ENCODE measurements at places on chromosomes 5 and 9.

DNA sequence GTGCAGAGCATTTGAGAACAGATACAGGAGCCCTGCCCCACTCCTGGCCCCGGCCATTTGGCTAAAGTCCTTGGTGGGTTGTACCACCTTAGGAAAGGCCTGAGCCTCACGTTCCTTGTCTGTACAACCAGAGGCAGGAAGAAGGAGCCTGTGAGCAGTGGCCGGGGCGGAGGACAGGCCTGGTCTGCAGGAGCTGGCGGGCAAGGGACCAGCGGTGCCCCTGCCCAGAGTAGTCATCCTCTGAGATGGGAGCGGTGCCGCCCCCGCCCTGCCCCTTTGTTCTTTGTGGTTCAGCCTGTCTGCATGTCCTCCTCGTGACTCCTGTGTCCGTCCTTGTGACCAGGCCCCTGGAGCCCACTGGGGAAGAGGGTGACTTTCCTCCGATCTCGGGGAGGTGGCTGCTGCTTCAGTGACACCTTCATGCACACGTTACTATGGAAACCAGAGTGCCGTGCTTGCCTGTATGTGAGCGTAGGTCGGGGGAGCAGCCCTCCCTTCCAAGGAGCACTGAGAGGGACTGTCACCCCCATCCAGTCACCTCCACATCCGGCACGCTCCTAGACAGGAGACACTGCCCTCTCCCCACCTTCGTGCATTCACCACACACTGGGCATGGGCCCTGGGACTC lies 42.9 kb downstream of the UNC5A start:
- no peak for DNase-seq

DNA sequence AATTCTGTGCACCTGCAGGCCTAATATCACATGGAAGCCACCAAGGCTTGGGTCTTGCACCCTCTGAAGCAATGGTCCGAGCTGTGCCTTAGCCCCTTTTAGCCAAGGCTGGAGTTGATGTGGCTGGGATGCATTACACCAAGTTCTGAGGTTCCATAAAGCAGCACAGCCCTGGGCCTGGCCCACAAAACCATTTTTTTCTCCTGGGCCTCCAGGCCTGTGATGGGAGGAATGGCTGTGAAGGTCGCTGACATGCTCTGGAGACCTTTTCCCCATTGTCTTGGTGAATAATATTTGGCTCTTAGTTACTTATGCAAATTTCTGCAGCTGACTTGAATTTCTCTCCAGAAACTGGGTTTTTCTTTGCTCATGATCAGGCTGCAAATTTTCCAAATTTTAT lies 167.3 kb downstream of the HTR1A start:
- no peak for DNase-seq

DNA sequence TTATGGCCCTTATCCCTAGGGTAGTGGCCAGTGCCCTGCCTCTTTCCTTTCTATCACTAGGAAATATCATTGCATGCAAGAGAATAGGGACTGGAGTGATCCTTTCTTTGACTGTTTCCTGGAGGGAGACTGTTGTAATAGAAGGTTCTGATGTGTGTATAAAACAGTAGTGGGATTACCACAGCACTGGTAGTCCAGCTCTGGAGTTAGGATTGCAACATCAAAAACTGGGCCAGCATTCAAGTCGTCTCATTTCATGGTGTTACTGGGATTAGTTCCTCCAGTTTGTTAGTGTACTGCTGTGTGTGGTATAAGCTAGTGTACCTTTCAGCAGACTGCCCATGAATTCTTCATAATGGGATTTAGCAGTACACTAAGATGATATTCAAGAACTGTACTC lies 45.8 kb downstream of the KIAA1958 start:
- DNase-seq: no peak

DNA sequence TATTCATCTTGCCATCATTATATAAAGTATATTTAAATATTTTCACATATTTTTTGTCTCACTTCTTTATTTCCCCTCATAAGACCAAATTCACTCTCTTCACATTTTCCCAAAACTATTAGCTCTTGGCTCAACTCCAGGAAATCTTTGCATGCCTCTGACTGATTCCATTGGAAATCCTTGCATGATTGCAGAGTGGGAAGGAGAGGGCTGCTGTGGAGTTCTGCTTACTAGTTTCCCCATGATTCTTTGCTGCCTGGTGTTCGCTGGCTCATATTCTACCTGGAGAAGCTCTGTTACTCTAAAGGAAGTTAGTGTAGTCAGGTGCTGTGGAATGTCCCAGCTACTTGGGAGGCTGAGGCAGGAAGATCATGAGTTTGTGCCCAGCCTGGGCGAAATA lies 41.9 kb downstream of the LIX1 start:
- no peak for DNase-seq

- no peak for DNase-seq
These were observed 163.6 kb upstream of the CDH6 start for GRCh38 chr5:31029925-31030324.

DNA sequence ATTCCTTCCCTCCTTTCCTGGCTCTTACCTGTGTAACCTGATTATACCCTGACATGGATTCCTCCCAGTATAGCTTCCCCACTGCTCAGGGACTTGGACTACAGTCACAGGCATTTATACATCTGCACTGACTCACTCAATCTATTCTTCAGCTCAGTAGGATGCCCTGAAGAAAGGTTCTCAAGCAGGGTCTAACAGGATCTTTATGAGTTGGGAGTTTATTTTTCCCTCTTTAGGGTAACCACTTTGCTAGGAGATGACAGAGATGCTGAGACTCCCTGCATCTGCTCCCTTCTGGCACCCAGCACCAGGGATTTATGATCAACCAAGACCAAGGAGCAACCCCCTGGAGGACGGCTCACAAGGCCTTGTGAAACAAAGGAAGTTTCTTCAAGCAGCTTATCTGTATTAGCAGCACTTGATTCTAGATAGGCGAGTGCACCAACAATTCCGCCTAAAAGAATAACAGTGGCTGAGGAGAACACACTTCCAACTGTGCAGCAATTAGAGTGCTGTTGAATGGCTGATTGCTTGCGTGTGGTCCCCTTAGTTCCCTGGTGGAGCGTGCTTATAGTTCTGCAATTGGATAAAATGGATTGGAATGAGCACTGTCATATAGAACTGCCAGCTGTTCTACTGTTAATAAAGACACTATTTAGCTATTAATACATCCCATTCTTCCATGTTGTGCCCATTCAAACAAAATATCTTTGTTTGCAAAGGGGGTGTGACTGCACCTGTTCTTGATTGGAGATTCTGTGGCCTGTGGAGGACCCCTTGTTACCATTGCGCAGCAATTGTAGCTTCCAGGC lies 482.6 kb downstream of the ZNF608 start:
- no peak for DNase-seq

GRCh38 chr5:100444961-100445360 lies 90.2 kb upstream of the FAM174A start:
- DNase-seq: no peak

DNA sequence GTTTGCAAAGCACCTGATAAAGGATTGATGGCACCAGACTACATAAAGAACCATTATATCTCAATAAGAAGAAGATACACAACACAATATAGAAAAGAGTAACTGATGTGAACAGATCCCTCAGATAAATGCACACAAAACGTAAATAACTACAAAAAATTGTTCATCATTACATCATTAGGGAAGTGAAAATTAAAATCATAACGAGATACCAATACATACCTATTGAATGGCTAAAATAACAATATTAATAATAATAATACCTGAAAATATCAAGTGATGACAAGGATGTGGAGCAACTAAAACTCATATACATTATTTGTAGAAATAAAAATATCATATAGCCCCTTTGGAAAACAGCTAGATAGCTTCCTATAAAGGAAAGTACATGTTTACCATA lies 469.5 kb downstream of the DMRTA1 start:
- no peak for DNase-seq

DNA sequence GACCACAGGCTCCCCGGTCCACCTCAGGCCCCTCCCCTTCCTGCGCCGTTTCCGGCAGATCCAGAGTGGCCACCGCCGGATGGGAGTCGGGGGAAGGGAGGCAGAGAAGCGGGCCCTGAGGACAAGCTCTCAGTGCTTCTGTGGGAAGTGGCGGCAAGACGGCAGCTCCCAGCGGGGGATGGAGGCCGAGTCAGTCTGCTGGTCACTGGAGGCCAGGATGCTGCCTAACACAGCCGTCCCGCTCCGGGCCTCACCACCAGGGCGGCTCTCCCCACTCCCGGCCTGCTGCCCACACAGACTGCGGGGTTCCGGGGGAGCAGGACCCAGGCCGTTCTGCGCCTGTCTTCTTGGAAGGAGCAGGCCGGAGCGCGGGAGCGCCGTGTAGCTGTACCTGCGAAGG lies 31.4 kb downstream of the FXN start:
- DNase-seq: no peak

GRCh38 chr5:157590478-157590877 lies 14.9 kb upstream of the ADAM19 start:
- DNase-seq: no peak

DNA sequence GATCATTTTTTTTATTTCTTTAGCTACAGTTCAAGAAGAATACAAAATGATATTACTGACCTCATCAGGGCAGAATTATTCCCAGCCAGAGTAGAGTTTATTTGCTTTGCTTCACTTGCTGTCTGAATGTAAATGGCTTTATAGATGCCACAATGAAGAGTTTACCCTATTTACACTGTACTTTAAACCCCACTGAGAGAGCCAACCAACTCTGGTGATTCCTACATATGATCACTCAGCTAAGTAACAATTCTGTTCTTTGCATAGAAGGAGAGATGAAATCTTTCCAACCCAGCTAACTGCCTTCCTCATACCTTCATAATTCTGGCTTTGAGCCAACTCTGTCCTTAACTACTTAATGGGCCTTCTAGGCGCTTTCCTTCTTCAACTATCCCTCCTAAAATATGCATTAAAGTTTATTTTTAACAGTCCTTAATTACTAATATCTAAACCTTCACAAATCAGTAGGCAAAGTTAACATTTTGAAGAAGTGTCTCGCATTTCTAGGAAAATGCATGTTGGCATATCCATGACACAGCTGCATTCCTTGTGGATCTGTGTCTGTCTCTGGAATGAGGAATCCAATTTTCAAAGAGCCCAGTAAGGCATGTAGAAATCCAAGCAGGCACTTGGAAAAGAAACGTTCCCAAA lies 284.8 kb upstream of the GRAMD2B start:
- no peak for DNase-seq

DNA sequence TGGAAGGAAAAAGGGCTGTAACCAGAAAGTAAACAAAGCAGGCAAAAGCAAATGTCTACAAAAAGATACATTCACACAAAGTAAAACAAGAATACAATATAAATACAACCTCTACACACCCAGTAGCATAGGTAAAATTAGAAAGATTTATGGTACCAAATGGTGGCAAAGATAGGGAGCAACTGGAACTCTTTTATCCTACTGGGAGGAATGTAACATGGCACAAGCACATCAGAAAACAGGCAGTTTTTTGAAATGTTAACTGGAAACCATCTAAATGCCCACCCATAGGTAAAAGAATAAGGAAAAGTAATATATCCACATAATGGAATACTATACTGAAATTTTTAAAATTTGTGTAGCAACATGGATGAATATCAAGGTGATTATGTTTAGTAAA lies 8.7 kb upstream of the ARL14EPL start:
- DNase-seq: no peak

DNA sequence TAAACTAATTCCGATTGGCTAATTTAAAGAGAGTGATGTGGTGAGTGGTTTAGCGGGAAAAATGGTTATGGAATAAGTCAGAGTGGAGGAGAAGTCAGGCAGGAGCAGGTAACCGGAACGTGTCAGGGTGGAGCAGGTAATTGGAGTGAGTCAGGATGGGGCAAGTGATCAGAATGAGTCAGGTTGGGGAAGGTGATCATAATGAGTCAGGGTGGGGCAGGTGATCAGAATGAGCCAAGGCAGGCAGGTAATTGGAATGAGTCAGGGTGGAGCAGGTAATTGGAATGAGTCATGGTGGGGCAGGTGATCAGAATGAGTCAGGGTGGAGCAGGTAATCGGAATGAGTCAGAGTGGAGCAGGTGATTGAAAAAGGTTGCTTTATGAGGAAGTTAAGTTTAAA lies 101.4 kb downstream of the TMEM167A start:
- no peak for DNase-seq

GRCh38 chr5:62977661-62978060 lies 399.0 kb downstream of the LRRC70 start:
- DNase-seq: no peak

DNA sequence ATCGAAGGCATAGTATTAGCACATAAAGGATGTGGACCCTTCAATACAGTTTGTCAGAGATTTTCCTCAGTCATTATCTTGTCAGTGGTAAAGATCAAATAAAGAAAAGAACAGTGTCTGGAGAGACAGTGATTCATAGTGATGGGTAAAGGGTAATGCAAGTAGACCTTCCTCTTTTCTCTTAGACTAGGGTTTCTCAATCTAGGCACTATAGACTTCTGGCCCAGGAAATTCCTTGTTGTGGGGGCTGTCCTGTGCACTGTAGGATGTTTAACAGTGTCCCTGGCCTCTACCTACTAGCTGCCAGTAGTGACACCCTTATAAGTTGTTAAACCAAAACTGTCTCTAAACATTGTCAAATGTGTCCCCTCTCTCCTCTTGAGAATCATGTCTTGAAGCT lies 6.9 kb downstream of the CAMK4 start:
- DNase-seq: no peak

DNA sequence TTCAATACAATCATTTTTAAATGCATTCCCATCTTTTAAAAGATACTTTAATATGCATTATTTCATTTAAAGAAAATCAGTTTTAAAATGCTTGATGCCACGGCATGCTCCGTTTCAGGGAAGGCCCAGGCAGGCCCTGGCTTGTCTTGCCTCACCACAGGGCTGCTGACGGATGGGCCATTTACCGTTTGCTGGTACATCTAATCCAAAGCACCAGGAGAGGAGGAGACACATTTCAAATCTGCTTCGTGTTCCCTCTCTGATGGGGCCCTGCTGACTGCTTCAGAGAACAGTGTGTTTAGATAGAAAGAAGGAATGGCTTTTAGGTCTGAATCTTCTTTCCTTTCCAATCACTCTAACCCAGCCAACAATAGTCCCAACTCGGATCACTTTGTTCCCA lies 185.2 kb downstream of the DCP2 start:
- no peak for DNase-seq

DNA sequence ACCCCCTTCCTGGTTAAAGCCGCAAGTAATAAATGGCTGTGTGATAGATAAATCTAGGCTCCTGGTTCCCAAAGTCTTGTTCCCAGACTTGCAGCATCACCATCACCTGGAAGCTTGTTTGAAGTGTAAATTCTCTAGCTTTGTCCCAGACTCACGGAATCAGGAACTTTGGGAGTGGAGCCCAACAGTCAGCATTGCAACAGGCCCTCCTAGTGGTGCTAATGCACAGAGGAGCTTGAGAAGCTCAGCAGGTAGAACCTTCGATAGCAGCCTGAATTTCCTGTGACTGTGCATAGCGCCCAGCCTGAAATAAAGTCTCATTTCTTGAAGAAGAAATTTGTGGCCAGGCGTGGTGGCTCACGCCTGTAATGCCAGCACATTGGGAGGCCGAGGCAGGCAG lies 30.3 kb upstream of the MELK start:
- no peak for DNase-seq
